Cerebellum (tissue), 4 donors: ENCODE measurements at places on chromosomes 2 and 18.

DNA sequence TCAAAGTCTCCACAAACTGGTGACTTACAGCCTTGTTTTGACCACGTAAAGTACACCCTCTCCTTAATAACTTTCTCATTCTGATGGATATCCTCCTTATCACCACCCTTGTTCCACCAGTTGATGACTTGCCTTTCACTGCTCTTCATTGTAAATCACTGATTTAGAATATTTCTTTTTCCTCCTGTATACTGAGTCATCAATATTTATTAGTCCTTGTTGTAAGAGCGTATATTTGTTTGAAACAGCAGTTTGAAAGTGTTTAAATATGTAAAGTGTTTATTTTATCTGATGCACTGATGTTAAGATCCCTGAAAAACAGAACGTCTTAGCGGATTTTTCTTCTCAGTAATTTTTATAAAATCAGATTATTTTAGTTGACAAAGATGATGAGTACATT, 34.2 kb upstream of the DYSF start:
- DNase-seq, result no peak

DNA sequence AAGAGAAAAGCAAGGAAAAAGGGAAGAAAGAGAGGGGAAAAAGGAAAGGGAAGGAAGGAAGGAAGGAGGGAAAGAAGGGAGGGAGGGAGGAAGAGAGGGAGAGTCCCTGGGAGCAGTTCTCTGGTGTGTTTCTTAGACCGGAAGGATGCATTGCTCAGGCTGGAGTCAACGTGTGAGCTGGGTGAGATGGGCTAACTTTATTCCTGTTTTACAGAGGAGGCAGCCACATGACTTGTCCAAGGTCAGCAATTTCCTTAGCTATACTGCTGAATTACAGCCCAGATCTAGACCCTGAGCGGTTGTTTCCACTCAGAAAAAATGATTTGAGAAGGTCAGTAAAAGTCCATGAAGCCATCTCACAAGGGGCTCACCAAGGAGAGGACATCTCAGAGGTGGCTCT, 86.6 kb upstream of the APCDD1 start:
- no peak for DNase-seq

DNA sequence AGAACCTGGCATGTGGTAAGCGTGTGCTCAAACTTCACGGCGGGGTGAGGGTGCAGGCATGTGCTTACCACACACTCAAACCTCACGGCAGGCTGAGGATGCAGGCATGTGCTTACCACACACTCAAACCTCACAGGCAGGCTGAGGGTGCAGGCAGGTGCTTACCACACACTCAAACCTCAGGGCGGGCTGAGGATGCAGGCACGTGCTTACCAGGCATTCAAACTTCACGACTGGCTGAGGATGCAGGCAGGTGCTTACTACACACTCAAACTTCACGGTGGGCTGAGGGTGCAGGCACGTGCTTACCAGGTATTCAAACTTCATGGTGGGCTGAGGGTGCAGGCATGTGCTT, 105.0 kb upstream of the ALKAL2 start:
- no peak for DNase-seq

- DNase-seq, result no peak
These were observed 161.0 kb downstream of the TRIB2 start for GRCh38 chr2:12877761-12878160.

DNA sequence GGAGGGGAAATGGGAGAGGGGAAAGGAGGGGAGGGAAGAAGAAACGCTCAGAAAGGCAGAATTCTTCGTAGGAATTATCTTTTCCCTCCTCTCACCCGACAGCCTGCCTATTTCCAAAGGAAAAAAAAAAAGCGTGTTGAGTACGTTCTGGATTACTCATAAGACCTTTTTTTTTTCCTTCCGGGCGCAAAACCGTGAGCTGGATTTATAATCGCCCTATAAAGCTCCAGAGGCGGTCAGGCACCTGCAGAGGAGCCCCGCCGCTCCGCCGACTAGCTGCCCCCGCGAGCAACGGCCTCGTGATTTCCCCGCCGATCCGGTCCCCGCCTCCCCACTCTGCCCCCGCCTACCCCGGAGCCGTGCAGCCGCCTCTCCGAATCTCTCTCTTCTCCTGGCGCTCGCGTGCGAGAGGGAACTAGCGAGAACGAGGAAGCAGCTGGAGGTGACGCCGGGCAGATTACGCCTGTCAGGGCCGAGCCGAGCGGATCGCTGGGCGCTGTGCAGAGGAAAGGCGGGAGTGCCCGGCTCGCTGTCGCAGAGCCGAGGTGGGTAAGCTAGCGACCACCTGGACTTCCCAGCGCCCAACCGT, at the start of gene GAD1:
GAD1 (plus strand) TSS at position 384 of the 589 bp plus-strand sequence. CDS start 1,705 bp downstream, outside the sequence.
- no peak for DNase-seq

GRCh38 chr18:35337286-35337685, 6.9 kb downstream of the ZNF24 start:
- DNase-seq, result no peak
